ENCODE measurements at places on chromosomes 1 and 21.
A peak's percentile ranks its signal among the peaks of the same experiment; 100 is the strongest.

DNA sequence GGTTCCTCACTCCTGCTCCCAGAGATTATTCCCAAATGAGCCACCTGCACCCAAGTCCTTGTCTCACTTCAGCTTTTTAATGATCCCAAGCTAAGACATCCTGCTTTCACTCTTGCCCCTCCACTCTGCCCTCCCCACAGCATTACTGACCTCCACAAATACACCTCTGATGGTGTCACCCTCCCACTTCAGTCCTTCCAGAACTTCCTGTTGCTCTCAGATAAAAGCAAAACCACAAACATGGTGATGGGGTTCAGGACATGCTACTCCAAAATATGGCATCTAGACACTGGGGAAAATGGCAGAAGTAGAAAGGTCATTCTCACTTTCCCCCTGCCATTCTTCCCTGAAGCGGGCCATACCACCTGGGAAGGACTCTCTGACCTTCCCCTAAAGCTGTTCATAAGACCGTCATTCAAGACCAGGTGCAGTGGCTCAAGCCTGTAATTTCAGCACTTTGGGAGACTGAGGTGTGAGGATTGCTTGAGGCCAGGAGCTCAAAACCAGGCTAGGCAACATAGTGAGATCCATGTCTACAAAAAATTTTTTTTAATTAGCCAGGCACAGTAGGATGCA is 65.8 kb upstream of the KLHDC7A start:
- DNase-seq, result no peak

- DNase-seq, result no peak
Measured at GRCh38 chr1:115130786-115131185, 41.5 kb upstream of the TSPAN2 start.

- no peak for DNase-seq
Measured at GRCh38 chr1:95994643-95995042, 726.9 kb upstream of the PTBP2 start.

DNA sequence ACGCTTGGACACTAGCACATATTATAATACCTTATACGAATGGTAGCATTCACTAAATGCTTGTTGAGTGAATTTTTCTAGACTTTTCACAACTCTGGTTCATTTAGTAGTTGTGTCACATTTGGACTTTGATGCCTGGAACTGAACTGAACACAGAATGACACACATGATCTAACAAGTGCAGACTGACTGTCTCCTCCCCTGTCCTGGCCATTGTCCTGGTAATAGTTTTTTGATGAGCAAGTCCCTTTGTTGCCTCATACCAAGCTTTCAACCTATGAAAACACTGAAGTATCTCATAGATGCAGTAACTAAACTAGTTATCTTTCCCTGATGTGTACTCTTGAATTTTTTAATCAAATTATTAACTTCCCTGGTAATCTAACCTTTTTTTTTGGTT is 66.4 kb downstream of the LRRC8D start:
- DNase-seq, result no peak

- DNase-seq, result no peak
Measured at GRCh38 chr1:149978547-149979023, 31.9 kb downstream of the OTUD7B start.

DNA sequence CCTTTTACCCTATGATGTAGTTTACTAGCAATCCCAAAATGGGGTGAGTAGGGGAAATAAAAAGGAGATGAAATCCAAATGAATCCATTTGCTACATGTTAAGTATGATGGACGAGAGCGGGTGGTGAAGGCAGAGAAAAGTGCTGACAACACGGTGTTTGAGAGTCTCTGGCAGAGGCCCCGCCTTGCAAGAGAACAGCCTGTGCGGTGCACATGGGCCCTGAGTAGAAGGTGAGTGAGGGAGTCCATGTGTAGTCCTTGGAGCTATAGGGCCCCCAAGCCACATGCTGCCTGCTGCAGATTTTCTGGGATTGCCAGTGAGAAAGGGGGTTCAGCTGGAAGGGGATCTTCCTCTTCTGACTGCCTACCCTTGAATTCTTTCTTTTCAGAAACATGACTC is 177.1 kb downstream of the TNR start:
- DNase-seq, result no peak

DNA sequence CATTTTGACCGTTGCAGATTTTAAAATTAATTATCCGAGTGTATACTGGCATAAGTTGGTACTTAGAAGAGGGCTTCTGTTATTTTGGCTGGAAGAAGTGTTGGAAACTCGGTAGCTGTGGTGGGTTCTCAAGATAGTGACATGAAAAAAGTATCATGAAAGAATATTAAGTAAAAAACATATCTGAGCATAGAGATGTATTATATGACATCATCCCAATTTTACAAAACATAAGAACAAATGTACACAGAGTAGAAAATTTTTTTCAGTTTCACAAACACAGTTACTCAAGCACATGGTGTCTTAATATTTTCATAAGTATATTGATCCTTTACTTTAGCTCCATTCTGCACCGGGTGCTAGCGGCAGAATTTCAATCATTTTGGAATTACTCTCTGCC is 684 bp downstream of the IFI16 start:
- DNase-seq, result no peak

- no peak for DNase-seq
Measured at GRCh38 chr1:221881805-221882581, 140.1 kb upstream of the DUSP10 start.

- no peak for DNase-seq
Measured at GRCh38 chr21:39713905-39714304, 31.1 kb upstream of the IGSF5 start.

DNA sequence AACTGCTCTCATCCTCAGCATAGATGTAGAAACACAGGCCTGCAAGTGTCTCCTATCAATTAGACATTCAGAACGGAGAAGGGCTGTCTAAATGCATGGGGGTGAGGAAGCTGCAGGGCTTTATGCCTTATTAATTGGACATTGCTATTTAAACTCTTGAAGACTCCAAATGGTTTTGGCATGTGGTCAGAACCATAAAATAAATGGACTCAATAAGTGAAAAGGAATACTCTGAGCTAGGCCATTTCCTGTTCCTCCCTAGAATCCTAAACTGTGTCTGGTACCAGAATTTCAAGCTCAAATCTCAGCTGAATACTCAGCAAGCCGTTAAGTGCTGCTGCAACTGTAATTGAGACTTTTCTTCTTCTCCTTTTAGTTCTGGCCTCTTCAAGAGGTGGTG is 80.4 kb upstream of the C1orf87 start:
- DNase-seq, result no peak

DNA sequence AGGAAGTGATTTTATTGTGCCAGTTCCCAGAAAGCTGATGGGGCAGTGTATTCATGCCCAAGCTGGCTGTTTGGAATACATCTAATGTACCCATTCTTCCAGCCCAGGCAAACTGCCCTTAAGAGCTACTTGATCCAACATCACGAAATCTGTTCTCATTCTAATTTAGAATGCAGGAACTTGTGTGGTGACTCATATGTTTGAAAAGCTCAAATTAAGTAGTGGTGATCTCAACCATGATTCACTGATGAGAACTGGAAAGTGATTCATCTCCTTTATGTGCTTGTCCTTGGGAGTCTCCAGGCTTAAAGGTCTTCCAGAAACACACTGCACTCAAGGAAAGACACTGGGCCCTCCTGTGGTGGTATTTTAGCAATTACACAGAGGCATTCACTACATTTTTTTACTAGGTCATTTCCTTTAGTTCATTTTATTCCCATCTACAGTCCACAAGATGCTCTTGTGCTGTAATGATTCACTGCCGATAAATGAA is 65.4 kb downstream of the RPE65 start:
- DNase-seq, result no peak

DNA sequence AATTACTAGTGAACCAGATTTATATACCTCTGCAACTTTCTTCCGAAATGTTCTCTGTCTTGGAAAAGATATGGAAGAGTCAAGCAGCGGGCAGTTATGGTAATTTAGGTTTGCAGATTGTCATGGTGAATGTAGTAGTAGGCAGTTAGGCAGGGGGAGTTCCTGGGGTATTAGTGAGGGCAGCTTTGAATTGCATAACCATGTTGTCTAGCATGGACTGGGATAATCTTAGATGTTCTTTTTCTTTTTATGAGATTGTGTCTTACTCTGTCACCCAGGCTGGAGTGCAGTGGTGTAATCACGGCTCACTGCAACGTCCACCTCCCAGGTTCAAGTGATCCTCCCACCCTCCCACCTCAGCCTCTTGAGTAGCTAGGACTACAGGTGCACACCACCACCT is 25.0 kb downstream of the MACF1 start:
- DNase-seq, result no peak

- DNase-seq, result no peak
Measured at GRCh38 chr1:19186001-19186400, 24.1 kb downstream of the UBR4 start.

GRCh38 chr1:92623187-92623778 is 136.6 kb upstream of the GFI1 start:
- DNase-seq, result no peak

DNA sequence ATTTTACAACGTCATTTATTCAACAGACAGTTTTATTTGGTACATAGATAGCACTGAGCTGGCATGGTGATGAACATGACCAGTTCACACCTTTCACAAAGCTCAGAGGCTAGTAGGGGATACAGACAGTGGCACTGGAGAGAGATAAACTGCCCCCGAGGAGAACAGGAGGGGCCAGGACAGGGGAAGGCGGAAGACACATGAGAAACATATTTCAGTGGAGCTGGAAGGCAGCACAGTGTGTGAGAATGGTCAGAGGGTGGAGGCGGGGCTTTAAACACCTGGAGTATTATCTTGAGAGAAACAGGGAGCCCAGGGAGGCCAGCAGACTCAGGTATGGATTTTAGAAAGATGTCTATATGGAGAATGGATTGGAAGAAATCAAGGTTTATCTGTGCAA is 49.5 kb downstream of the CHML start:
- no peak for DNase-seq

DNA sequence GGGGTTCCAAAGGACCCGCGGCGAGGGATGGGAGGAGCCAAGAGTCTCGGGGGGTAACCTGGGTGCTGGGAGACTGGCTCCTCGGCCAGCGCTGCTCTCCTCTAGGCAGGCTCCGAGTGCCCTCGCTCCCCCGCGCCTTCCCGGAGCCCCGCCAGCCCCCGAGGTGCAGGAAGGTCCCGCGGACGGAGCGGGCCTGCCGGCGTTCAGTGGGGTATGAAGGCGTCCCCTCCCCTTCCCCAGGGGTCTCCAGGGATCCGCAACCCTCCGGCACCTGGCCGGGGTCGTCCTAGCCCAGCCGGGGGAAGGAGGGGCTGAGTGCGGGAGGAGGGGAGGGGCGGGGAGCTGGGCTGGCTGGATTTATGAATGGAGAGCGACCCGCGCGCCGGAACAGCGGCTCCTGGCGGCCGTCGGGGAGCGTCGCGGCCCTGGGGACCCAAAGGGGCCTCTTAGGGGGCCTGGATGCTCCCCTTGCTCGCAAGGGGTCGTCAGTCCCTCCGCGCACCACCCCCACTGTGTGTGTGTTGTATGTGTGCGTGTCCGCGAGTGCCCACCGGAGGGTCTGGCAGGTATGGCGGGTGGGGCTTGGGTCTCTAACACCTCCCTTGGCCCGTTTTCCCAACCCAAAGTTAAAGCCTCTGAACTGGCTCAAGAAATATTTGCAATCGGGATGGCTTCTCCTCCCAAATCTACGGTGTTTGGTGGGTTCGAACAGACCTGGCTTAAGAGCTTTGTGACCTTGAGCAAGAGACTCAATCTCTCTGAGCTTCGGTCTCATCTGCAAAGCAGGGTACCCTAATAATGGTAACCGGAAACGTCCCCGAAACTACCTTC is 642 bp downstream of the HCRTR1 start:
- DNase-seq, result peak; percentile 23

GRCh38 chr1:169236143-169236542 is 129.7 kb downstream of the ATP1B1 start:
- DNase-seq, result no peak

GRCh38 chr1:200253774-200254495 is 155.9 kb downstream of the ZNF281 start:
- DNase-seq, result no peak

- no peak for DNase-seq
Measured at GRCh38 chr1:58573705-58574591, 3.1 kb downstream of the TACSTD2 start.

DNA sequence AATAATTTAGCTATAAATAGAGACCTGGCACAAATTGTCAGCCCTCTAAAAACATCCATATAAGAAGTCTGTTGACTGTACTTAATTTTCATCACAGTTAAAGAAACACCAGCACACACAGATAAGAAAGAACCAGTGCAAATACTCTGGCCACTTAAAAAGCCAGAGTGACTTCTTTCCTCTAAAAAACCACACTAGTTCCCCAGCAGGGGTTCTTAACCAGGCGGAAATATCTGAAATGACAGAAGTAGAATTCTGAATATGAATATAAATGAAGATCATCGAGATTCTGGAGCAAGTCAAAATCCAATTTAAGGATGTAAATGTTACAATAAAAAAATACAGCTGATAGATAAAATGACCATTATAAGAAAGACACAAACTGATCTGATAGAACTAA is 870.6 kb upstream of the ADGRL4 start:
- no peak for DNase-seq

DNA sequence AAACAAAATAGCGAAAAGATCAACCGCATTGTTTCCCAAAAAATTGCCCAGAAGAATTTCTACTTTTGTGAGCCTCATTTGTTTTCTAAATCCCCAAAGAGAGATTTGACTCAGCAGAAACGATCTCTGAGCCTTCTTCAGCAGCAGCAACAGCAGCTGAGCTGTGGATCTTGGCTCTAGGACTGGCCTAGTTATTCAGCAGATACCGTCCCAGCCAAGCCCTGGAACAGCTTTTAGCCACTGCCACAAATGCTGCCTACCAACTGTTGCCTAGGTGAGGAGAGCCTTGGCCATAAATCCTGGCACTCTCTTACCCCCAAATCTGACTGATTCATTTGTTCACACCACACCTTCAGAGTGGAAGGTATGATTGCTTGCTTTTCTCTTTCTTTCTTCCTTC is 320.1 kb downstream of the TGFB2 start:
- DNase-seq, result no peak

GRCh38 chr1:237759377-237759776 is 131.3 kb downstream of the ZP4 start:
- no peak for DNase-seq

- no peak for DNase-seq
Measured at GRCh38 chr1:164557270-164557669, 1.7 kb upstream of the PBX1 start.

GRCh38 chr21:40685141-40685540 is 161.8 kb downstream of the DSCAM start:
- DNase-seq, result no peak

DNA sequence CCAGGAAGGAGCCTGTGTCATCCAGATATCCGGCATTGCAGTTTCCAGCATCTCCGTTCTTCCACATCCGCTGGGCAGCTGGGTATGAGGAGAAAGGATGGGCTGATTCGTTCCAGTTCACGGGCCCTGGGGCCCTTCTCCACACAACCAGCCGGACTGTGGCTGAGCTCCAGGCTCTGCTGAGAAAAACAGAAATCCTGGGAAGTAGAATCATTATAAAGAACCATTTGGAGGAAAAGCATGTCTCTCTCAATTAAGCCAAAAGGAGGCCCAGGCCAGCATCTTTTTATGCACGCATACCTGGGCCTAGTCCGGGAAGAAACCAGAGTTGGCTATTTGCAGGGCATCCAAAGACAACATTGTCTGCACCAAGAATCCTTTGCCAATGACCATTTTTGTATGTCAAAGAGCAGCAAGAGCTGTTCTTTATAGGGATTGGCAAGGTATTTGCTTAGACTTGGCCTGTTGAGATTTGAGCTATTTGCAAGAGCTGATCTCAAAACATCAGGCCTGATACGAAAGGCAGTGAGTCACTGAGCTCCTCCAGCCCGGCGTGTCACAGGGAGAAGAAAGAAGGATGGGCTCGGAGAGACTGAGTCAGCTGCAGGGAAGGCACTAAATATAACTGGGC is 84.9 kb upstream of the ARHGEF16 start:
- no peak for DNase-seq

GRCh38 chr1:154213274-154213673 is 7.1 kb upstream of the CFAP141 start:
- no peak for DNase-seq

- no peak for DNase-seq
Measured at GRCh38 chr1:62181532-62181931, 13.1 kb upstream of the L1TD1 start.

Data from activated T-cell treated with anti-CD3 and anti-CD28 coated beads for 1 hour (primary cell).